NCI-H1417 treated with DMSO at 0.1 percent for 48 hours (cell line): ENCODE measurements at places on chromosomes 11 and 22.

- DNase-seq: no peak
Observed at GRCh38 chr11:117180020-117180419, 1.5 kb downstream of the SIDT2 start.

DNA sequence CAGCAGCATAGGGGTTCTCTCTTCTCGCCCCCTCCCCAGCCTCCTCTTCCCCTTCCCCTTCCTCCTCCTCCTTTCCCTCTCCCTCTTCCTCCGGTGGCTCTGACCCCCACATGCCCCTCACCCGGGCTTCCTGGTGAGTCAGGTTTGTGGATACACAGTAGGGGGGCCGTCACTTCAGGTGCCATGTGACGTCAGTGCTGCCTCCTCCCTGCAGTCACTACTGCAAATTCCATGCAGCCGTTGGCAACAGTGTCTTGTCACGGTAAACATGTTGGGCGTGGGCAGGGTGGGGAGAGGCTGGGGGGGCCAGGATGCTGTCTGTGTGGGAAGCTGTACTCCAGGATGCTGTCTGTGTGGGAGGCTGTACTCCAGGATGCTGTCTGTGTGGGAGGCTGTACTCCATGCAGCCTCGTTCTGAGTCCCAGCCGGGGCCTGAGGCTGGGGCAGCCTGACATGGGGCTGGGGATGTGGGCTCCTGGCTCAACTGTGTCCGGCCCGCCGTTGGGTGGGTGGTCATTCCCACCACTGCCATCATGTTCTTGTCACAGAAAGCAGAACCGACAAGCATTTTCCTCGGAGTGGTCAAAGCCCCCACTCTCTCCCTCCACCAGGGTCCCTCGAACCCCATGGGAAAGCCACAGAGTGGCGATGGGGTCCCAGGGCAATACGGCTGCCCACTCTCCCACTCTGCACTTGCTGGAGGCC lies 2.4 kb upstream of the MUC2 start:
- DNase-seq: no peak

DNA sequence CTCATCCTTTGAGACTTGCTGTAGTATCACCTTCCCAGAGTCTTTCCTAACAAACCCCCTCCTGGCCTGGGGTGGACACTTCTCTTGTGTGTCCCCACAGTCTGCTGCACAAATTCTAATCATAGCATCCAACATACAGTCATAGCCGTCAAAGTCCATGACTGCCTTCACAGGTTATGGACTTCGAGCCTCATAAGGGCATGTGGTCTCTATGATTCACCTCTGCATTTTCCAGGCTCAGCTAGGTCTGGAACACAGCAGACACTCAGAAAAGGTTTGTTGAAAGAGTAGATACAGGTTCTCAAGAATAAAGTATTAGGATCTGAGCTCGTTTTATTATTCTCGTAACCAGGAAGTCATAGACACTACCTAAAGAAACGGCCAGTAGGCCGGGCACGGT lies 13.2 kb upstream of the SCUBE2 start:
- no peak for DNase-seq

- DNase-seq: no peak
Observed at GRCh38 chr11:11816511-11817314, 25.1 kb upstream of the USP47 start.

- no peak for DNase-seq
Observed at GRCh38 chr11:27263986-27264385, 99.0 kb downstream of the CCDC34 start.

DNA sequence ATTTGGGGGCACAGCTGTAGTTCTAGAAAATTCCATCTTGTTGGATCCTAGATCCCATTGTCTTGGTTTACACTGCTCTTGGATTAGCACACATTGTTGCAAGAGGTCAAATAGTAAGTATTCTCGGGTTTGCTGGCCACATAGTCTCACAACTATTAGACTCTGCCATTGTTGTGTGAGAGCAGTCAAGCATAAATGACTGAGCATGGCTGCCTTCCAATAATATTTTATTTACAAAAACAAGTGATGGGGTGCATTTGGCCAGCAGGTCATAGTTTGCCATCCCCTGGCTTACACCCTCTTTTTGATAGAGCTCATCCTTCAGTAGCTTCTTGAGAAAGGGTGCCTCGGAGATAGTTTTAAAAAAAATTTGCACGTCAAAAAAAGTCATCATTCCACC lies 77.9 kb upstream of the ALX4 start:
- DNase-seq: no peak

GRCh38 chr11:105181521-105181920 lies 42.0 kb upstream of the CARD18 start:
- no peak for DNase-seq

GRCh38 chr11:94941131-94941530 lies 32.2 kb downstream of the CWC15 start:
- DNase-seq: no peak

- DNase-seq: no peak
Observed at GRCh38 chr11:61002598-61002997, 31.1 kb downstream of the CD6 start.

GRCh38 chr22:17973217-17973616 lies 51.1 kb downstream of the MICAL3 start:
- DNase-seq: no peak
